Motor neuron (in vitro differentiated cells): ENCODE measurements at places on chromosomes 11 and 22.

DNA sequence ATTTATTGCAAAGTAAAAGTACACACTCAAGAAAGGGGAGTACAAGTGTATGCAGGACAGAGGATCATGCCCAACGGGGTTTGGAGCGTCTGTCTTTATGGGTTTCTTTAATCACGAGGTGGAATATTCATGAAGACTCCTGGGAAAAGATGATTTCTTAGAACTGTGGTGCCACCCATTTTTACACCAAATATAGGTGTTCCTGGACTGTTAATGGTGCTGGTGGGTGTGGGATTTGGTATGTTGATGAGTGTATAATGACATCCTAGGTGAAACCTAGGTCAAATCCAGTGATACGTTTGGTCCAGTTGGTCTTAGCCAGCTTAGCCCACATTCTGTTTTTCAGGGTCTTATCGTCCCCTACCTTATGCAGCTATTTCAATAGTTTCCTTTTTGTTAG, 21.1 kb downstream of the ANO3 start:
- peak; percentile 34 for ATAC-seq

GRCh38 chr11:19648321-19648720, 64.3 kb upstream of the NAV2 start:
- no peak for ATAC-seq

- ATAC-seq, result no peak
These were observed 32.0 kb upstream of the TH start for GRCh38 chr11:2203440-2204259.

GRCh38 chr11:2892215-2892966, 6.8 kb upstream of the CDKN1C start:
- ATAC-seq, result peak; percentile 79

- ATAC-seq, result no peak
These were observed 53.7 kb downstream of the IGSF9B start for GRCh38 chr11:133903056-133903455.

GRCh38 chr22:28002863-28003565, 84.0 kb upstream of the PITPNB start:
- no peak for ATAC-seq

- ATAC-seq, result no peak
These were observed 12.7 kb downstream of the DCHS1 start for GRCh38 chr11:6642957-6643356.

- ATAC-seq, result no peak
These were observed 35.9 kb downstream of the RPL3 start for GRCh38 chr22:39283322-39284141.

DNA sequence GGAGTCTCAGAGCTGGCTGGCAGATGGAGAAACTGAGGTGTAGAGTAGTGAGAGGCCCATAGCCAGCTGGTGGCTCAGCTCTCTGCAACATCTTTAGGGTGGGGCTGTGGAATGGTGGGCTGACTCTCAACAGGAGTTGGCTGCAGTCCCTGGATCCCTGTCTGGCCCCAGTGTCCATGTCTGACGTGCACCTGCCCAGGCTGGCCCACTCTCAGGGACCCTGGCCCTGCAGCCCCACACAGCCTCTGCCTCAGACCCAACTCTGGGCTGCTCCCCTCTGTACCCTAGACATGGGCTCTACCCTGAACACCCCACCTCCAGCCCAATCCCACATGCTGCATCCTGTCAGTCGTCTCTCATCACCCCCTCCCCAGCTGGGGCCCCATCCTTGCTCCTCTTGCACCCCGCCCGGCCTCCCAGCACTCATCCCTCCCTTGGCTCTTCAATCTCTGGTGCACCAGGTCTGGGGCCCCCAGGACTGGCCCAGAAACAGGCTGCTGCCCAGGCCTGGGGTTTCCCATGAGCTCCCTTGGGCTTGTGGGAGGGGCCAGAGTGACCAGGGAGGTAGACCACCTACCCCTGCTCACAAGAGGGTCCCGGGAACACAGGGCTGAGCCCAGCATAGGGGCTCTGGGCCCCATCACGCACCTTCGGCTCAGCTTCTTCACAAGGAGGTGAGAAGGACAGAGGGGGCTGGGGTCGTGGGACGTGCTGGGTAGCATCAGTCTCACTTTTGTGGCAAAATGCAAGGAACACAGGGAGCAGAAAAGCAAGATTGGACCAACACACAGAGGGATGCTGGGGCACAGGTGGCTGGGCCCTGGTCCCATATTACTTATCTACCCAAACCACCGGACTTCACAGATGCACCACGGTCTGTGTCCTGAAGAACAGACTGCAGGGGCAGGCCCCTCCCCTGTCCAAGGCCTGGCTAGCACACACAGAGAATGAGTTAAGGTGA, 31.5 kb downstream of the ARVCF start:
- ATAC-seq, result no peak

- peak; percentile 87 for ATAC-seq
These were observed 56.3 kb upstream of the SLC5A12 start for GRCh38 chr11:26778000-26778757.

DNA sequence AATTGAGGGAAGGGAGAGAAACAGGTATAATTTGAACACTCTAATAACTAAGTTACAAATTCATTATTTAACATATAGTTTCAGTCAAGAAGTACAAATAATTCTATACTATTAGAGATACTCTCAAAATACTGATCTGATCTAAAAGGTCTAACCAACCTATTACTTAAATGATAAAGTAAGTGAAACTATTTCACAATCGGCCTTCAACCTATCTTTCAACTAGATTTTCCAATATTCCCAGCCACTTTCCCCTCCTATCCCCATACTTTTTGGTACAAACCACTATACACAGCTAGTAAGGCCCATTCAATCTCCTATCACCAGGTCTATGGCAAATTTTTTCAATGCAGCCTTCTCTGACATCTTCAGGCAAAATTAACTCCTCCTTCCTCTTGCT, 106.7 kb downstream of the SIK3 start:
- ATAC-seq, result no peak

DNA sequence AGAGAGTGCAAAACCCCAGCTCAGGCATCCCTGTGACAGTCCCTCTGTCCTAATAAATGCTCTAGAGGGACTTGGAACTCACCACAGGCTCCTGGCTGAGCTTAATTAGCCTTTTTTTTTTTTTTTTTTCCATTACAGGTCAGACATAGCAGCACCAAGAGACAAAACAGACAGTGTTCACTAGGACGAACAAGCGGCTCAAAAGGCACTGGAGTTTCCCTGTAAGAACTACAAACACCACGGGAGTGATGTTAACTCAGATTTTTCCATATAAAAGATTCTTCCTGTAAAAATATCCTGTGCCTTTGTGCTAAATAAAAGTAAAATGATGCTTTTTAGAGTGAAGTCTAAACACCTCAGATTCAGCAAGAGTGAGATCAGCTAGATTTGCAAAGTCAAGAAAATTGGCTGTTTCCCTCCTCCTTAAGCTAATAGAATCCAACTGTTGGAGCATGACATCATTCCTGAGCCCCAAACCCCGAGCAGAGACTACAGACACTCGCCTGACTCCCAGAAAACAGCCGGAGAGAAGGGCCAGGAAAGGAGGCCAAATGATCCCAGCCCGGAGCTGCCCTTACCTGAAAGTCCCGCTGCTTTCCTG, 101.0 kb upstream of the AKIP1 start:
- peak; percentile 47 for ATAC-seq

- ATAC-seq, result no peak
These were observed 265.8 kb downstream of the TTC28 start for GRCh38 chr22:28413612-28414399.

DNA sequence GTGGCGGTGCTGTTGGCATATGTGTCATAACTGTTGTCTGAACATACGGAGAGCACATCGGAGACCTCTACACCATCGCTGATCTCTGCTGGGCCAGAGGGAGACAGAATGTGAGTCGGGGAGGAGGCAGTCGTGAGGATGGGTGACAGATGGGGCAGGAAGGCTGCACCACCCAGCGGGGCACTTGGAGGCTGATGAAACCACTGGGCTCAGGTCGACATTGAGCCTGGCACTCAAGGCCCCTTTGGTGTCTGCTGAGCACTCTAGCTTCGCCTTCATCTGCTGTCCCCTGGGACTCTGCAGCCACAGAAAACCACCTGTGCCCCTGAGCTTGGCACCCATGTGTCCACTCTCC, 2.5 kb upstream of the KLHL35 start:
- no peak for ATAC-seq

DNA sequence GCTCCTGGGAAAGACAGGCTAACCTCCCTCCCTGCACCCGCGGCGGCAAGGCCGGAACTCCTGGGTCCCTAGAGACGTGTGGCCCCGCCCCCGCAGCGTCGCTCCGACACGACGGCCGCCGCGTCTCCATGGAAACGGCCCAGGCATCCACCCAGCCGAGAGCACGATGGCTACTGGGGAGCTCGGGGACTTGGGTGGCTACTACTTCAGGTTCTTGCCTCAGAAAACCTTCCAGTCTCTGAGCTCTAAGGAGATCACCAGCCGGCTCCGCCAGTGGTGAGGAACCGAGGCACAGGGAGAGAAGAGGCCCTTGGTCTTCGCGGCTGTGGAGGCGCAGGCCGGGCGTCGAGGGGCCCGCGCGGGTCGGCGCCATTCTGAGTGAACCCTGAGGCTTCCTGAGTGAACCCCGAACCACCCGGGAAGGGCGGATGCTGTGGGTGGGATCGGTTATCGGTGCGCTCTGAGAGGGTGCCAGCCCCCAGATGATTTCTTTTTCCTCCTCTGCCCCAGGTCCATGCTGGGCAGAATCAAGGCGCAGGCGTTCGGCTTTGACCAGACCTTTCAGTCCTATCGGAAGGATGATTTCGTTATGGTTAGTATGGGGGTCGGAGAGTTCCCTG, at the start of gene CFAP300:
TSS of gene CFAP300 (plus strand) at position 133 of the 620 bp plus-strand sequence. CDS start at position 167, 34 bp downstream.
- ATAC-seq, result peak; percentile 97

DNA sequence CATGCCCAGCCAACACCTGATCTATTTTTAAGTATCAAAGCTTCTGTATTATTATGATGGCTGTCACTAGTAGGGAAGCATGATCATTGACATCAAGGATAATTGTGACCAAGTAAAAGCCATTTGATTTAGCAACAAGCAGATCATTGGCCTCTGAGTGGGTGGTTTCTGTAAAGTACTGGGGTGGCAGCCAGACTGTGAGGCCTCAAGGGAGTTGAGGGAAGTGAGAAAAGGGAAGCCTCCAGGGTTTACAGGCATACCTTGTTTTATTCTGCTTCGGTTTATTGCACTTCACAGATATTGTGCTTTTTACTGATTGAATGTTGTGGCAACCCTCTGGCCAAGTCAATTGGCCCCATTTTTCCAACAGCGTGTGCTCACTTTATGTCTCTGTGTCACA, 60.1 kb downstream of the PRR5L start:
- no peak for ATAC-seq

- ATAC-seq, result no peak
These were observed 84.7 kb downstream of the MSANTD4 start for GRCh38 chr11:105937331-105937730.

- ATAC-seq, result no peak
These were observed 87.4 kb downstream of the BRD1 start for GRCh38 chr22:49740242-49740641.

DNA sequence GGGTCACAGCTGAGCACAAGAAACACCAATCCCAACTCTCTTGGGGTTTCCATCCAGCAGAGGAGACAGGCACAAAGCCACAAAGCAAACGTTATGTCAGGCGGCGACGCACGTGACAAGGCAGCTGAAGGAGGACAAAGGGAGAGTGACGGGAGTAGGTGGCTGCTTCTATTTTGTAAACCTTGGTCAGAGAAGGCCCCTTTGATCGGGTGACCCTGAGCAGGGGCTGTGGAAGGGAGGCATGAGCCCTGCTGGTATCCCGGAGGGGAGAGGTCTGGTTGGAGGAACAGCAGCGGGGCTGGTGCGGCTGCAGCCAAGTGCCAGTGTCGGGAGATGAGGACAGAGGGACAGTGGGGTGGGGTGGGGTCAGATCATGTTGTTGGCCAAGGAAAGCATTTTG, 17.3 kb upstream of the RFPL3 start:
- ATAC-seq, result no peak

DNA sequence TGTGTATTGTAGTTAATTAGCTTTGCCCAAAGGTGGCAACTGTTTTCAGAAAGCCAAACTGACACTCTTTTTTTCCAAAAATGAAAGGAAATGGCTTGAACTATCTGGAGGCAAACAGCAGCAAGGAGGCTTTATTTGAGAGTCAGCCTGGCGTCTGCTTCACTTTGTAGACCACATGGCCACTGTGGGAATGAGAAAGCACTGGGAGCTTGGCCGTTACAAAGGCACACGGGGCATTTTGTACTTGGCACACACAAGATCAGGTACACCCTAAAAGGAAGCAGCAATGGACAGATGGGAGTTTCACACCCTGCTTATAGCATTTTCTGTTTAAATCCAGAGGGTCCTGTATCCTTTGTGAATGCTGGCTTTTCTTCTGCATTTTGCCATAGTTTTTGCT, 126.3 kb downstream of the MPPED2 start:
- ATAC-seq, result no peak
